Stimulated activated CD8-positive, alpha-beta memory T cell treated with anti-CD3 and anti-CD28 coated beads, Interleukin-7, amount 100 ng/mL, for 4 hours (primary cell): ENCODE measurements at places on chromosomes 1 and 21.

- DNase-seq, result no peak
These were observed 322.8 kb downstream of the SEC16B start for GRCh38 chr1:177646757-177647730.

GRCh38 chr1:88221411-88221810 lies 462.7 kb upstream of the PKN2 start:
- no peak for DNase-seq

- DNase-seq, result no peak
These were observed 17.7 kb upstream of the PLXNA2 start for GRCh38 chr1:208261874-208262273.

DNA sequence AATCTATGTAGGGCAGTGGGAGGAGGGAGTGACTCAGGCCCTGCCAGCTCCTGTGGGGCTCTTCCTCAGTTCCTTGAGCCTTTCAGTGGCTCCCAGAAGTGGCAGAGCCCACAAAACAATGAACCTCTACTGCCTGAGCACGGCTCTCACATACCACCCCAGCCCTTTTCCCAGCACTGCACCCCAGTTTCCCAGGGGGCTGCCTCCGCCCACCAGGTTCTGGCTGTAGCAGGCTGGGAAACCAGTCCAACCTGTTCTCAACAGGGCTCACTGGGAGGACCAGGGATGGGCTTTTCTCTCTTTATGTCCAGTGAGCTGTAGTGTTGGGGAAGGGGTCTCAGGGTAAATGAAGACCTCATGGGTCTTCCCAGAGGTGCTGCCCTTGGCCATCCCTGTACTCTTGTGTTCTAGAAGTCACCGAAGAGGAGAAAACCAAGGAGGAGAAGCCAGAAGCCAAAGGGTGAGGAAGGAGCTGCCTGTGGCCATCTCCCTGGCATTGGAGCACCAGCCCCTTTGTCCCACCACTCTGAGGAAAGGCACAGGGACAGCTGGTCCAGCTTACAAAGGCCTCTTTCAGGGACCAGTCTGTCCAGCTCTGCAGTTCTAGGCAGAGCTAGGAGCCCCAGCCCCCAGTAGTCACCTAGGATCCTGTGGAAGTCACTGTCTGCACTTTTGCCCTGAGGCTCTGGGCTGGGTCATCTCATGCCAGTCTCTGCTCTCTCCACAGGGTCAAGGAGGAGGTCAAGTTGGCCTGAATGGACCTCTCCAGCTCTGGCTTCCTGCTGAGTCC lies 3.5 kb downstream of the MARCKSL1 start:
- DNase-seq, result no peak

DNA sequence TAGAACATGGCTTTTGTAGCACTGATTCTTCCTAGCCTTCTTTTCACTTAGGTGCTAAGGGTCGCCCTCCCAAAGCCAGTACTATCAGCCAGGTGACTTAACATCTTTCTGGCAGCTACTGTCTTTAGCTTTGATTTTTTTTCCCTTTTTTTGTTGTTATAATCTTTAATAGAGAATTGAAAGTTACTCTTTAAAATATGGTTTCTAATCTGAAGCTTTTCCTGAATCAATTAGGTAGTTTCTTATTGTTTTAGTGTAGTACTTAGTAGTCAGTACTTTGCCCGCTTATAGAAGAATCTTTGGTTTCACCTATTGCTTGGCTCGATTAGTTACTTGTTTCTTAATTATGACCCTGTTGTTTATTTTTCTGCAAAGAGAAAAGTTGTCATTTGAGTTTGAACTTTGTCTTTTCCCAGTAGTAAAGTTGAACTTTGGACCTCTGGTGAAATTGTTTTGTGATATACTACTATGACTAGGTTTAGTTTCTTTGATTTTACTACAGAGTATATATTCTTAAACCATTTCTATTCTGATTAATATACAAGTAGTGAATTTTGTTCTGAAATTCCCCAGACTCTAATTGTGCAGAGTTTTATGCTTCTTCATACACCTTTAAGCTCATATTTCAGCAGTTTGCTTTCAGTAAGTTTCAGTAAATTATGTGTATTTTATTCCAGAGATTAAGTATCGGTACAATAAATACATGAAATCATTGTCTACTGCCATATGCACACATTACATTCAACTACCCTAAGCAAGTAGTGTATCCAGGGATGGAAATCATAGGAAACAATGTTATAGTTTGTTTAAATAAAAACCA lies 3.9 kb downstream of the MAGI3 start:
- DNase-seq, result no peak

DNA sequence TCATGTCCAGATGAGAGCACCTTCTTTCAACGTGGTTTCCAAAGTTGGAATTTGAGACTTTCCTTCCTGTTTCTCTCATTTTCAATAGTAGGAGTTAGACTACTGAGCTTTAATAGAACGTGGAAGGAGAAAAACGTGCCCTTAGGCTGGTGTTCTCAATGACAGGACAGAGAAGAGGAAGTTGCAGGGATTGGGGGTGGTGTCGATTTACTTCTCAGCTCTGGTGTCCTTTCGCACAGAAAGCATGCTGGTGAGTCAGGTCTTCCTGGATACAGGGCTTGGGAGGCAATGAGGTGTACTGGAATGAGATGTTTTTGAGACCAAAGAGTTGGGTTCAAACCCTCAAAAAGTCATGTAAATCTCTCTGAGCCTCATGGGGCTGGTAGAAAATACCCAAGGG lies 67.1 kb downstream of the HIVEP3 start:
- DNase-seq, result no peak

GRCh38 chr1:208217781-208218180 lies 26.4 kb downstream of the PLXNA2 start:
- DNase-seq, result no peak

DNA sequence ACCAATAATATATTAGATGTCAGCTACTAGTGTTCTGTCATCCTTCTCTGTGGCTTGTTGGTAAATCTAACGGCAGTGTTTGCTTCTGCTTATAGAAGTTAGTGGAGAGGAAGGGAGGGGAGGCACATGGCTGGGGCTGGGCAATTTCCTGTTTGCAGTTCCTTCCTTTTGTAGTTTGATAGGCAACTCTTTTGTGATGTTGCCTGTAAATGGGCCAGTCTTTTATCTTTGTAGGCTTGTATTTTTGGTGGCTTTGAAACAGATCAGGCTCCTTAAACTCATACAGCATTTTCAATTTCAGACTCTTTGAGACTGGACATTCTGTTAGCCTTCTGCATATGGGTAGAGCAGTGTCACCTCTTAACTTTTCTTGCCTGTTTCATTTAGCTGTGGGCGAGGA lies 48.1 kb downstream of the CDC14A start:
- peak; percentile 33 for DNase-seq

GRCh38 chr1:84742653-84743052 lies 52.4 kb upstream of the SSX2IP start:
- no peak for DNase-seq

GRCh38 chr1:118333601-118334210 lies 148.7 kb upstream of the SPAG17 start:
- DNase-seq, result no peak

DNA sequence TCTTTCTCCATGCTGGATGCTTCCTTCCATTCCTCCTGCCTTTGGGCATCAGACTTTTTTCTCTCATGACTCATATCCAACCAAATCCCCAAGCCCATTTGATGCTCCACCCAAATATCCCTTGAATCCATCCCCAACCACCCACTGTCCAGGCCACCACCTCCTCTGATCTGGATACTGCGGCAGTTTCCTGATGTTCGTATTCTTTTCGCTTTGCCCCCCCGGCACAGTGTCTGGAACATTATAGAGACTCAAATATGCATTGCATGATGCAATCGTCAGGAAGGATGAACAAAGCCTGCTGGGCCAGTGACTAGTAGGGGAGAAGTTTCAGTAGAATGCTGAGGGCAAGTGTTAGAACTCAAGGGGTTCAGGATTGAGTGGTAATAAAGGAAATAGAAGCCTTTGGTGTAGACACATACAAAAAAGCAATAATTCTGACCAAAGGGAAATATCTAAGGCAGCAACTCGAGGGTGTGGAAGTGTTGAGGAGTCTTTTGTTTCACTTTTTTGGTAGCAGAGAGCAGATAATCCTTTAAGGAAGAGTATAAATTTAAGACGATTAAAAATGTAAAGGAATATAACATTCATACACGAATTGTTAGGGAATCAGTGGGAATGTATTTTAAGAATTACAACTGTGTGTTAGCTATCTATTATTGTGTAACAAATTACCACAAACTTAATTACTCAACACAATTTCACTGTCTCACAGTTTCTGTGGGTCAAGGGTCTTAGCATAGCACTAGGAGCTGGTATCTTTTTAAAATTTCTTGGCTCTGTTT lies 7.5 kb downstream of the S100A11 start:
- no peak for DNase-seq

- no peak for DNase-seq
These were observed 1.0 kb downstream of the F11R start for GRCh38 chr1:161019751-161020495.

GRCh38 chr1:231279683-231280082 lies 38.7 kb downstream of the GNPAT start:
- no peak for DNase-seq

DNA sequence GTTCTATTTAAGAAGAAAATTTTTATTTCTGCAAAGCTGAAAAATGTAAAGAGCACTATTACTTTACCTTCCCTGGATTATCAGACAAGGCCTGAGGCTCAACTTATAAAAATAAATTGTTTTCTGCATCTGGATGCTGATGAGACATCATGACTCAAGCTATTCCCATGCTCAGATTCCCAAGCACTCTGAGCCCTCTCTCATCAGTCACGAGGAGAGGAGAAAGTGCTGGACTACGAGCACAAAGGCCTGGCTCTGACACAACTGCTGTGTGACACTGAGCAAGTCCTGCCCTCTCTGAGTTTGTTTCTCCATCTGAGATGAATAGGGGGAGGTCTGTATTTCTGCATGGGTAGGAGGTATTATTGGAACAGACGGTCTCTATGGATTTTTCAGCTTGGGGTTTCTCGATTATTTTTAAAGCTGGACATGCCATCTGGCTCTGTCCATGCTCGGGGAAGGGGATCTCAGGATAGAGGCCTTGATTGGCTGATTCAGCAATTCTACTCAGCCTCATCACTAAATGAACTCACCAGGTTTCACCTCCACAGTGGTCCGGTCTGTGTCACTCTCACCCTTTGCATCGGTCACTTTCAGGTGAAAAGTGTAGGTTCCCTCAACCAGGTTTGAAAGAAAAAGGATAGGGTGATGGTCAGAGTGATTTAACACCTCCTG lies 107.7 kb downstream of the KIAA0319L start:
- DNase-seq, result no peak

DNA sequence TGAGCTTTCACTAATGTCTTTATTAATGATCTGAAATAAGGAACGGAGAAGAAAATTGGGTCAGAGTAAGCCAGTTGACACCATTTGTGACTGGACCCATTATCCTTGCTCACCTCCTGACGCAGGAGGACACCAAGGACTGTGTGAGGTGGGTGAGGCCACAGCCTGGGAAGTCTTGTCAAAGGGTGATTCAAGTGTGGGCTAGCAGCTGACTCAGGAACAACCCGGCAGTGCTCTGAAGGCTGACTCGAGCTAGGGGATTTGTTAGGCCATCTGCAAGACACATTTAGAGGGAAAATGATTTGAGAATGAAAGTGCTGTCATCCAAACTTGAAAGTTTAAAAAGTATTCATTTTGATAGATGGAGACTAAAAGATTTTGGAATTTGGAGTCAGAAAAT lies 21.2 kb downstream of the PRRX1 start:
- no peak for DNase-seq

- no peak for DNase-seq
These were observed 19.8 kb downstream of the VPS45 start for GRCh38 chr1:150087415-150087814.

- DNase-seq, result no peak
These were observed 10.2 kb downstream of the USP24 start for GRCh38 chr1:55204997-55205396.

DNA sequence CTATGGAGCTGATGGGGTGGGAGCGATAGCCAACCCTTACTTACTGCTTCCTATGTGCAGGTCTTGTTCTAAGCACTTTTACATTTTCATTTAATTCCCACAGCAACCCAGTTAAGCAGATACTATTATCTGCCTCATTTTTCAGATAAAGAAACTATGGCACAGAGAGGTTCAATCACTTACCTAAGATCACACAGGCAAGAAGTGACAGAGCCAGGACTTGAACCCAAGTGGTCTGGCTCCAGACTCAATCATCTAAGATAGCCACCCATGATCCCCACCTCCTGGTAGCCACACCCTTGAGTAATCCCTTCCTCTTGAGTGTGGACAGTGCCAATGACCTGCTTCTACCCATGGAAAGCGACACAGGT lies 23.2 kb upstream of the IFNAR1 start:
- no peak for DNase-seq

- DNase-seq, result no peak
These were observed 26.3 kb upstream of the BCAR3 start for GRCh38 chr1:93707956-93708355.

DNA sequence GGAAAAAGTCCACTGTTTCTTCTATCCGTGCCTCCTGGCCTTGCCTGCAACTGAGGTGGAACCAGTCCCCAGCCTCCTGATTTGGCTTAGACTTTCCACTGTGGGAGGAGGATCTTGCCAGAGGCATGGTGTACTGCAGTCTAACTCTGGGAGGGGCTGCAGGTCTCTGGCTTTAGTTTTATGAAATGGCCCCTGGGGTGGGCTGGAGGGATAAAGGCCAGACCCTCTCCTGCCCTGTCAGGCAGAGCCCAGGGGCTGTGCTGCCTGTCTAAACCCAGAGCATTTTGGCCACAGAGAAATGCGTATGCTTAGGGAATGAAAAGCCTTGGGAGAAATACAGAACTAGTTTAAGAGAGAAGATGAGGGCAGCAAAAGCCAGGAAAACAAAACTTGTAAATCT lies 73.0 kb downstream of the ABCA4 start:
- no peak for DNase-seq

DNA sequence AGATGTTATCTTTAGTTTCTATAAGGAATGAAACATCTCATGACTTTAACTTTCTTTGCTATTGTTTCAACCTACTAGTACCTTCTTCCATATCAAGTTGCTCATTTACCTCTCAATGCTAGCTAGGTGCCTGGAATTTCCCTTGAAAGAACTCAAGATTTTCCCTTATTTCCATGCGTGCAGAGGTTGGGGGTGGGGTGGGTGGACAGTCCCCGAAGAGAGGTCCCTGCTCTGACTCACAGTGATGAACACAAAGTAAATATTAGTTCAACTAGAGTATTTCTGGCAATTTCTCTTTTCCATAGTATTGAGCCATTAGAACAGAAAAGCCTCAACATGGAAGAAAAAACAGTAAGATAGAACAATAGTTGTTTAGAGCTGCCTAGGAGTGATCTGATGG lies 239.0 kb upstream of the ZP4 start:
- DNase-seq, result no peak

- DNase-seq, result no peak
These were observed 97.4 kb upstream of the DUSP10 start for GRCh38 chr1:221839321-221839720.

GRCh38 chr1:162003061-162003829 lies 20.4 kb downstream of the OLFML2B start:
- no peak for DNase-seq

- no peak for DNase-seq
These were observed 962.2 kb downstream of the ADGRL2 start for GRCh38 chr1:82762829-82763532.

- DNase-seq, result no peak
These were observed 123.9 kb downstream of the LHX4 start for GRCh38 chr1:180353945-180354344.

GRCh38 chr1:215083383-215083961 lies 935 bp downstream of the KCNK2 start:
- no peak for DNase-seq
